Breast epithelium (tissue), 4 donors: ENCODE measurements at places on chromosomes 5 and 9.

- H3K27ac ChIP-seq, result no peak overlapping the region
- no peaks in the 10 kb centered on the region for H3K36me3 ChIP-seq
- DNase-seq, result no peak
These were observed 31.0 kb upstream of the MEGF9 start for GRCh38 chr9:120745278-120745677.

DNA sequence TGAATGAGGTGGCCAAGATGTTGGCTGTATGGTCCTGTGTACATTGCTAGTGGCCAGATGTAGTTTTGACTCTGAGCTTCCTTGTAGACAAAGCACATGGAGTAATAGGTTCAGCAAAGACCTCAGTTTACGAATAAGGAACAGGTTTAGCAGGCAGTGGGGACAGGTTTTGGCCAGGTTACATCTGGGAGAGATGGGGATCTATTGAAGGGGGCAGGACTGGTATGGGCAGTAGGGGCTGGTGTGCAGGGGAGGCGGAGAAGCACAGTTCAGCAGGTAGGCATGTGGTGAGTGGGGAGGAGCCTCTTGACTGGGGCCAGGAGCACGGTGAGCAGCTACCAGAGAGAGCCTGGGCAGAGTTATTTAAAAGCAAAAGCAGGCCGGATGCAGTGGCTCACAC lies 67.3 kb downstream of the PDZD2 start:
- no peak overlapping the region for H3K4me3 ChIP-seq
- no peak overlapping the region for H3K27ac ChIP-seq
- no peaks in the 10 kb centered on the region for H3K4me1 ChIP-seq
- H3K27me3 ChIP-seq, result no peaks in the 10 kb centered on the region
- DNase-seq, result no peak

- no peak for DNase-seq
- no peaks in the 10 kb centered on the region for H3K27me3 ChIP-seq
- H3K36me3 ChIP-seq, result no peaks in the 10 kb centered on the region
- no peak overlapping the region for H3K27ac ChIP-seq
- no peaks in the 10 kb centered on the region for H3K4me1 ChIP-seq
These were observed 1.1 kb downstream of the ARL10 start for GRCh38 chr5:176366232-176366894.

GRCh38 chr5:117633093-117633492 lies 1058.5 kb upstream of the SEMA6A start:
- H3K27ac ChIP-seq, result no peak overlapping the region
- H3K4me3 ChIP-seq, result no peak overlapping the region
- no peaks in the 10 kb centered on the region for H3K36me3 ChIP-seq
- no peaks in the 10 kb centered on the region for H3K4me1 ChIP-seq
- H3K27me3 ChIP-seq, result no peaks in the 10 kb centered on the region

- no peaks in the 10 kb centered on the region for H3K36me3 ChIP-seq
- H3K27me3 ChIP-seq, result no peaks in the 10 kb centered on the region
- no peak for DNase-seq
- no peaks in the 10 kb centered on the region for H3K4me1 ChIP-seq
These were observed 23.8 kb upstream of the ZNF622 start for GRCh38 chr5:16489322-16489791.

GRCh38 chr9:125561509-125562148 lies 145.4 kb downstream of the MAPKAP1 start:
- DNase-seq, result no peak
- H3K4me3 ChIP-seq, result no peak overlapping the region
- no peaks in the 10 kb centered on the region for H3K4me1 ChIP-seq
- H3K27ac ChIP-seq, result no peak overlapping the region
- no peaks in the 10 kb centered on the region for H3K27me3 ChIP-seq

GRCh38 chr5:76547891-76548524 lies 75.2 kb downstream of the F2RL2 start:
- no peak overlapping the region for H3K4me3 ChIP-seq
- peak overlapping the region; percentile 65 for H3K27ac ChIP-seq
- no peak for DNase-seq
- H3K4me1 ChIP-seq, result no peaks in the 10 kb centered on the region
- H3K27me3 ChIP-seq, result no peaks in the 10 kb centered on the region

- no peak overlapping the region for H3K27ac ChIP-seq
- no peaks in the 10 kb centered on the region for H3K27me3 ChIP-seq
- no peaks in the 10 kb centered on the region for H3K4me1 ChIP-seq
- DNase-seq, result no peak
These were observed 87.0 kb upstream of the NR5A1 start for GRCh38 chr9:124594225-124594624.

- no peaks in the 10 kb centered on the region for H3K27me3 ChIP-seq
- no peak overlapping the region for H3K4me3 ChIP-seq
- H3K27ac ChIP-seq, result peak overlapping the region; percentile 69
- H3K4me1 ChIP-seq, result peaks cover 6% of the 10 kb centered on the region
- H3K36me3 ChIP-seq, result no peaks in the 10 kb centered on the region
These were observed 6.6 kb downstream of the SLC22A4 start for GRCh38 chr5:132300577-132301343.

- DNase-seq, result no peak
- H3K4me3 ChIP-seq, result no peak overlapping the region
- H3K4me1 ChIP-seq, result no peaks in the 10 kb centered on the region
- no peaks in the 10 kb centered on the region for H3K27me3 ChIP-seq
- no peaks in the 10 kb centered on the region for H3K36me3 ChIP-seq
- no peak overlapping the region for H3K27ac ChIP-seq
These were observed 46.4 kb upstream of the KDM4C start for GRCh38 chr9:6711403-6711802.

DNA sequence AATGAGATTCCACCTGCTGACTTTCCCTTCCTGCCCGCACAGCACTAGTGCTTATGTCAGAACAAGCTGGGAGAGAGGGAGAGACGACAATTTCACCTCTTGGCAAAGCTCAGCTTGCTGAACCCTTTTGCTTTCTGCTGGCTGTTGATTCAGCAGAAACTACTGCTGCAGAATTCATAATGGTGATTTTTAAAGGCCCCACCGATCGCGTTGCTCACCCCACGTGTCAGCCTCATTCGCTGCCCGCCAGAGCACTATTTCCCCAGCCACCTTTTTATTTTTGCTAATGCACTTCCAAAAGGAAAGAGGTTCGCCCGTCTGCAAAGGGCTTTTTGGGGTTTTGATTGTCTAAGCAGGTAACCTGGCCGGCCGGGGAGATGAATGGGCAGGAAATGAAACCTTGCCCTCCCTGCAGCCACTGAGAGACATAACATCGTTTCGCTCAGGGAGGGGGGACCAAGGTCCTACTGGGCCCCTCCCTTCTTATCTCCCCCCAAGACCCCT lies 1.3 kb downstream of the PPP2R2B start:
- DNase-seq, result no peak
- H3K27ac ChIP-seq, result no peak overlapping the region
- peaks cover 22% of the 10 kb centered on the region for H3K27me3 ChIP-seq
- H3K4me3 ChIP-seq, result peak overlapping the region; percentile 55
- no peaks in the 10 kb centered on the region for H3K36me3 ChIP-seq
